Inflammatory macrophage (primary cell): ENCODE measurements at places on chromosomes 16 and 17.
A peak's percentile ranks its signal among the peaks of the same experiment; 100 is the strongest.

DNA sequence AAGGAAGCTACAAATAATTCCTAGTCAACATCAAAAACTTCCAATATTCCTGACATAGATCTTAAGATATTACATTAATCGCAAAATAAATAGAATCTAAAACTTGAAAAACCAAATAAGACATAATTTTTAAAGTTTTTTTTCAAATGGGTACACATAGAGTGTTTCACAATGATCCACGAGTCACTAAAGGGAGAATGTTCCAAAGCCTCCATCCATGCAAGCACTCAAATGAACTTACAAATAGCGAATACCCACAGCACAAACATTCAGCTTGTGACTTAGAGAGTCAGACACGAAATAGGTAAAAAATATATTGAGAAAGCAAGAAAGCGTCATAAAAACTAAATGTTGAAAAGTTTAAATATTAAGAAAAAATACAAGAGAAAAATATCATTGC, 65.7 kb downstream of the CEP112 start:
- no peak for DNase-seq

GRCh38 chr16:58160855-58161254, 31.7 kb upstream of the CFAP20 start:
- DNase-seq, result no peak

- DNase-seq, result no peak
Measured at GRCh38 chr16:84313921-84314320, 19.2 kb downstream of the WFDC1 start.

DNA sequence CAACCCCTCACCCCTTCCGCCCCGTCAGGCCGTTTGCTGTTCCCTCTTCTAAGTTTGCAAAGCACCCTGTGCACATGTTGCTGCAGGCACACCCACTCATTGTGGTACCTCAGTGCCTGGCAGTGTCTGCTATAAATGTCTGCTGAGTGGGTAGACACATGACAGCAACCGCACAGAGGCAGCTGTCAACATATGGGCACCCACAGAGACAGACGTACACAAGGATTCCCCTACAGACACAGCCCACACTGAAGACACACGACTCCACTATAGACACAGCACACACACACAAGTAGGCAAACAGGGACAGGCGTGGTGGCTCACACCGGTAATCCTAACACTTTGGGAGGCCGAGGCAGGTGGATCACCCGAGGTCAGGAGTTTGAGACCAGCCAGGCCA, 17.8 kb upstream of the CRK start:
- DNase-seq, result peak; percentile 97

GRCh38 chr16:1124795-1125194, 28.1 kb upstream of the CACNA1H start:
- no peak for DNase-seq

DNA sequence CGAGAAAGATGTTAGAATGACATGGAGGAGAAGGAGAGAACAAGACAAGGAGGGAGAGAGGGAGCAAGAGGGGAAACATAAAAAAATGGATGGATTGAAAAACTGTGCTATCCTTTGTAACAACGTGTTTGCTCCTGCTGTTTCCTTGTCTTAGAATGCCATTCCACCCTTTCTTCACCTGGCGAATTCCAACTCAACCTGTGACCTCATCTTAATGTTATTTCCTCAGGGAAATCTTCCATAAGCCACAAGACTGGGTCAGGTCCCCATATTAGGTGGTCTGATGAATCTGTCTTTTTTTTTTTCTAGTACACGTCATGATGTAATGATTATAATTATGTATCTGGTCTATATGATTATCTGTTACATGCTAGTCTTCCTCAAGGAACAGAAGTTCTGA, 195.0 kb upstream of the MAF start:
- DNase-seq, result no peak

DNA sequence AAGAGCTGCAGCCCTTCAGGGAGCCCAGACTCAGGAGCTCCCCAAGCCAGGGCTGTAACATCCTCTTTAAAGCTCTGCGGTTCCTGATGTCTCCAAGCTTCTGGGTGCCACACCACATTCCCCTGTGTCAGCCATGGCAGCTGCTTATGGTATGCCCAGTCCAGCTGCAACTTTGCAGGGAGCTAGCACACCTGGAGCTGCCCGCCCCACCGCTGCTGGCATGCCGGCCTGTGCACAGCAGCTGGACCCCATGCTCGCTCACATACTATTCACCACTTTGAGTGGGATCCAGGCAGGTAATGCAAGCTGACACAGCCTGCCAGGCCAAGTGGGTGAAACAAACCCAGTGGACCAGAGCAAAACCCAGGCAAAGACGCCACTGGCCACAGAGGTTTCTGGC, 305.6 kb upstream of the AXIN2 start:
- no peak for DNase-seq

DNA sequence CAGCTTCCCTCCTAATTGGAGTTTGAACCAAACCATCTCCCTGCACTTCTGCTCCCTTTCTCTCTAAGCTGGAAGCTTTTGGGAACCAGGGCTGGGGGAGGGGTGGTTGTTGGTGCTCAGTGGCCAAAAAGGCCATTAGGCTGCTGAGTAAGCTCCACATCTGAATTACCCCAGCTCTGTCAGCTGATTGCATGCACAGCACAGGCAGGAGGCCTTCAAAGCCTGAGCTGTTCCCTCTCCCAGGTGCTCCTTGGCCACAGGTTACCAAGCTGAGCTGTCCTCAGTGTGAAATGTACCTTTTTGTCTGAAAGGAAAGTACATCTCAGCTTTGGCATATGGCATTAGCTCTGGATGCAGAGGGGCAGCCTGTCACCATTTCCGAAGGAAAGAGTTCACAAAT, 6.2 kb upstream of the TBKBP1 start:
- DNase-seq, result no peak

GRCh38 chr16:65201511-65201910, 79.6 kb upstream of the CDH11 start:
- no peak for DNase-seq

DNA sequence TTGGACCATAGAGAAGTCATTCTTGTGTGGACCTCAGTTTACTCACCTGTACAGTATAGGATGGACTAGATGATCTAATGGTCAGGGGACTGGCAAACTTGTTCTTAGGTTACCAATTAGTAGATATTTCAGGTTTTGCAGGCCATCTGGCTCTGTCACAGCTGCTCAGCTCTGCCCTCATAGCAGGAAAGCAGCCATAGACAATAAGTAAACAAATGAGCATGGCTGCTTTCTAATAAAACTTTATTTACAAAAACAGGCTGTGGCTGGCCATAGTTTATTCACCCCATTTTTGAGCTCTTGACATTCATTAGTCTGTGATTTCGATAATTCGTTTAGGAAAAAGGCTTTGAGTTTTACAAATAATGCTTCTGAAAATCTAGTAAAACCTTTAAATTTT, 12.7 kb downstream of the BPTF start:
- no peak for DNase-seq

GRCh38 chr17:57337390-57337789, 81.1 kb downstream of the MSI2 start:
- DNase-seq, result no peak

- no peak for DNase-seq
Measured at GRCh38 chr16:81073560-81074330, 3.3 kb downstream of the C16orf46 start.

GRCh38 chr17:62724398-62725146, 83.5 kb downstream of the MARCHF10 start:
- peak; percentile 76 for DNase-seq

DNA sequence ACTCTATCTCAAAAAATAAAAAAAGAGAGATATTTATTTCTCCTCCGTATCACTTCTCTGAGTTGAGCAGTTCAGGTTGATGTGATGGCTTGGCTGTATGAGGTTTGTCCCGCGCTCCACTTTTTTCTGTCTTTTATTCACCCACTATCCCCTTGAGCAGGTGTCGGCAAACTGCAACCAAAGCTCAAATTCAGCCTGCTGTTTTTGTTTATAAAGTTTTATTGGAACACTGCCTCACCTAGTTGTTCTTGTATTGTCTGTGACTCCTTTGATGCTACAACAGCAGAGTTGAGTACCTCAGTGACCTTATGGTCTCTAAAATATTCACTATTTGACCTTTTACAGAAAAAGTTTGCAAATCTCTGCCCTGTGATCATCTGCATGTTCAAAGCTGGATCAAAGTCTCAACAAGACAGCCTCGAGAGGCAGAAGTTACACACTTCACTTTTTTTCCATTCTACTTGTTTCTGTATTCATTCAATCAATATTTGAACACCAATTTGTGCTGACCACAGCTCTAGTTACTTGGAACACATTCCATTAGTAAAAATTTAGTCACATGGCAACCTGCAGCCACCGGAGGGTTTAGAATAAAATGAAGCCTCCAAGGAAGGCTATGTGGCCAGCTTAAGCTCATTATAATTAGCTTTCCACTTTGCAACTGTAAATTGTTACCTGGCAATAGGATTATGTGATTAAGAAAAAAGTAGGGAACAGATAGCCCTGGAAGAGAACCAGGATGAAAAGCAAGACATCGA, 945.8 kb downstream of the KCNJ2 start:
- no peak for DNase-seq
